Spinal cord (tissue), 10 donors: ENCODE measurements at places on chromosomes 16 and 17. TPM values are rescaled to one million over a fixed set of nuclear protein-coding genes. Genes with fewer than 3 reads are reported as not detected.
A peak's percentile ranks its signal among the peaks of the same experiment; 100 is the strongest.

DNA sequence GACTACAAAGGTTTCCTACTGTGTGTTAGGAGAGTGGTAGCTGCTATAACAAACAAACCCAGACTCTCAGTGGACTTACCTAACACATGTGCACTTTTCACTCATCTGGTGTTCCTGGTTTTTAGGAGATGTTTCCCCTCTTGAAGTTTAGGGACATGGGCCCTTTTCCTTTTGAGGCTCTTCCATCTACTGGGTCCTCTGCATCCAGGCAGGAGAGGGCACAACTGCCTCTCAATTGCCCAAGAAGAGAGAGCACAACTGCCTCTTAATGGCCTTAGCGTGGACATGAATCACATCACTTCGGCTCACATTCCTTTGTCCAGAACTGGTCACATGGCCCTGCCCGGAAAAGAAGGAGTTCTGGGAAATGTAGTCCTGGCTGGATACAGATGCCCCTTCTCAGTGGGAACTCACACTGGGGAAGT is 9.8 kb upstream of the TNRC6C start:
- H3K36me3 ChIP-seq: no peaks in the 10 kb centered on the region
- no peak overlapping the region for H3K4me3 ChIP-seq
- no peaks in the 10 kb centered on the region for H3K27me3 ChIP-seq
- DNase-seq: no peak

Gene DDX52
- 33.2 TPM for total RNA-seq

Gene TMEM235
- 1.2 TPM for total RNA-seq

GRCh38 chr16:31701734-31702133 is 171.9 kb upstream of the ZNF267 start:
- H3K27me3 ChIP-seq: no peaks in the 10 kb centered on the region
- H3K36me3 ChIP-seq: peaks cover 43% of the 10 kb centered on the region
- no peak overlapping the region for H3K4me3 ChIP-seq

- no peaks in the 10 kb centered on the region for H3K27me3 ChIP-seq
- peaks cover 94% of the 10 kb centered on the region for H3K4me1 ChIP-seq
- H3K27ac ChIP-seq: peak overlapping the region; percentile 40
- H3K4me3 ChIP-seq: no peak overlapping the region
- peaks cover 6% of the 10 kb centered on the region for H3K36me3 ChIP-seq
- DNase-seq: no peak
Observed at GRCh38 chr17:17698869-17699351, 17.7 kb downstream of the RAI1 start.

GRCh38 chr17:64775701-64776570 is 113.8 kb upstream of the SMURF2 start:
- peaks cover 35% of the 10 kb centered on the region for H3K27me3 ChIP-seq
- H3K4me3 ChIP-seq: no peak overlapping the region
- no peak for DNase-seq
- no peak overlapping the region for H3K27ac ChIP-seq

DNA sequence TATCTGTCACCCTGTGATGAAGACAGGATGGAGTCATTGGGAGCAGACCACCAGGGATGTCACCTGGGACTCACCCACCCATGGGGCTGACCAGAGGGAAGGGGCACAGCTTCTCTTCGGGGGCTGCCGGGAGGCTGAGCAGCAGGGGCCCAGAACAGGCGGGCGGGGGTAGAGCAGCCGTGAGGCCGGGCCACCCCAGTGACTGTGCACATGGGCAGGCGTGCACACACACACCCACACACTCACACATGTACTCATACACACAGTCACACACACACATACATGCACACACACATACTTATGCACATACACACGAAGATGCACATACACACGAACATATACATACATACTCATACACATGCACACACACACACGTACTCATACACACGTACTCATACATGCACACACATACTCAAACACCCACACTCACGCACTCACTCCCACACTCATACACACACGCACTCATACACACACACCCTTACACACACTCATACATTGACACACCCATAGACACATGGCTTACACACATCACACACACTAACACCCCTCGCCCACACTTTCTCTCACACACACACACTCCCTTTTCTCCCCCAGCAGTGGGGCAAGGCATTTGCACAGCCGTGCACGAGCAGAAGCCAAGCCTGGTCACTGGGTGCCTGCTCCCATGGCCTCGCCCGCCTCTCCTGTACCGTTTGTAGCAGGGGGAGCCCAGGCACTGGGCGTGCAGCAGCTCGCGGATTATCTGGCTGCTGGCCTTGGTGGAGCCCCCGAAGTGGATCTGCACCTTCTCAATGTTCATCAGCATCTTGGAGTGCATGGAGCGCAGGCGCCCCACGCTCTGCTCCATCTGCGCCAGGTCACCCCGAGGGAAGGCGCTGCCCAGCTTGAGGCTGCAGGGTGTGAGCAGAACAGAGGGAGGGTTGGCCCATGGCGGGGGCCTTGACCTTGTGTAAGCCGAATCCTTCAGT is 12.4 kb downstream of the UBALD2 start:
- H3K4me1 ChIP-seq: peaks cover 30% of the 10 kb centered on the region
- DNase-seq: no peak
- no peaks in the 10 kb centered on the region for H3K27me3 ChIP-seq
- H3K27ac ChIP-seq: no peak overlapping the region
- no peak overlapping the region for H3K4me3 ChIP-seq

GRCh38 chr16:55490301-55490700 is 11.3 kb downstream of the MMP2 start:
- H3K4me3 ChIP-seq: no peak overlapping the region
- H3K4me1 ChIP-seq: peaks cover 8% of the 10 kb centered on the region
- no peak overlapping the region for H3K27ac ChIP-seq
- H3K36me3 ChIP-seq: peaks cover 35% of the 10 kb centered on the region
- H3K27me3 ChIP-seq: no peaks in the 10 kb centered on the region

DNA sequence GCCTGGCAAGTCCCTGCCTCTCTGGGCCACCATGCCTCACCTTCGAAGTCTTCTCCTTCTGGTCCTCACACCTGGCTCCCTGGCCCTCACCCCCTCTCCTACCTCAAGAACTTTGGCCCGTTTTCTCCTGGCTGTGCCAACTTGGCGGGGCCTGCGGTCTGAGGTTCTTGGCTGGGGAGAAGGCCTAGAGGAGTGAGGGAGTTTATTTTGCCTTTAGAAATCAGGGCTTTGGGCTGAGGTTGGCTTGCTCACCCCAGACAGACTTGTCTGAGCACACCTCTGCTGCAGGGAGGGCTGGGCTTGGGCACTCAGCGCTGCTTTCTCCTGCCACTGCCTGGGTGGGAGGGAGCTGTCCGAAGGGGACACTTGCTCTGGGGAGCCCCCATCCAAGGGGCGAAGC is 23.3 kb upstream of the TAC4 start:
- H3K27me3 ChIP-seq: peaks cover 3% of the 10 kb centered on the region
- H3K36me3 ChIP-seq: no peaks in the 10 kb centered on the region
- no peak overlapping the region for H3K27ac ChIP-seq
